ENCODE measurements at places on chromosomes 2 and 18. TPM values are rescaled to one million over a fixed set of nuclear protein-coding genes. Genes with fewer than 3 reads are reported as not detected.

The TET3 gene
- 6.2 TPM for total RNA-seq

DNA sequence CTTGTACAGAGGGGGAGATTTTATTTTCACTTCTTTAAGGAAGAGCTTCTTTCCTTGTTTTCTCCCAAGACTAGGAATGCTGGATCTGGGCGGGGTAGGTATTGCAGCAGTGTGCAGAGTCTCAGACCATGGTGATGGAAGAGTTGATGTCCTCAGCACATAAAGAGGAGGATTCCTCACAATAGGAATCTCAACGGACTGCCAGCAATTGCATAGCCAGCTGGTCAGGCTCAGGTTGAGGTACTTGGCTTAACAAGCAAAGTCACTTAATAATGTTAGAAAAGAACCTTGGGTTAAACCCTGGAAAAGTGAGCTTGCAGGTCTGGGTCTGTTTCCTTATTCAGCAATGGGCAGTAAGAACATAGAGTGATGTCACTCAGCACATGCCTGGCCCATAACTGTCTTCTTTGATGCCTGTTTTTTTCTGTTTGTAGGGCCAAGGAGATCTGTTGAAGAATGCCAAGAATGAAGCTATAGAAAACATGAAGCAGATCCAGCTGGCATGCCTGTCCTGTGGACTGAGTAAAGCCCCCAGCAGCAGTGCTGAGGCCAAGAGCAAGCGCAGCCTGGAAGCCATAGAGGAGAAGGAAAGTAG is 342.1 kb downstream of the PLCL1 start:
- H3K27me3 ChIP-seq = no peaks in the 10 kb centered on the region
- DNase-seq = no peak
- no peak overlapping the region for H3K27ac ChIP-seq
- no peaks in the 10 kb centered on the region for H3K36me3 ChIP-seq
- no peak overlapping the region for H3K4me3 ChIP-seq
- H3K4me1 ChIP-seq = peaks cover 8% of the 10 kb centered on the region

The AGAP1 gene
- total RNA-seq = 26.9 TPM

The DNAH7 gene
- 0.49 TPM for total RNA-seq

- peak overlapping the region; percentile 93 for H3K4me3 ChIP-seq
- peak overlapping the region; percentile 96 for H3K27ac ChIP-seq
- H3K4me1 ChIP-seq = peaks cover 37% of the 10 kb centered on the region
- H3K36me3 ChIP-seq = no peaks in the 10 kb centered on the region
- H3K27me3 ChIP-seq = no peaks in the 10 kb centered on the region
- peak; percentile 89 for DNase-seq
Measured at GRCh38 chr2:64143169-64144056, 807 bp downstream of the PELI1 start.

GRCh38 chr2:156465573-156465972 is 29.4 kb downstream of the GPD2 start:
- H3K36me3 ChIP-seq = no peaks in the 10 kb centered on the region
- no peak overlapping the region for H3K27ac ChIP-seq
- no peak overlapping the region for H3K4me3 ChIP-seq
- no peak for DNase-seq

The HNRNPLL gene
- total RNA-seq = 109 TPM

- H3K27me3 ChIP-seq = peaks cover 63% of the 10 kb centered on the region
- peaks cover 34% of the 10 kb centered on the region for H3K4me1 ChIP-seq
- H3K27ac ChIP-seq = peak overlapping the region; percentile 92
- no peak for DNase-seq
- peak overlapping the region; percentile 93 for H3K4me3 ChIP-seq
Measured at GRCh38 chr2:63049970-63050333, 678 bp upstream of the OTX1 start.

The TPO gene
- not detected for total RNA-seq

The VIT gene
- total RNA-seq = not detected

- no peaks in the 10 kb centered on the region for H3K36me3 ChIP-seq
- H3K27ac ChIP-seq = no peak overlapping the region
- H3K4me3 ChIP-seq = no peak overlapping the region
- no peak for DNase-seq
- peaks cover 25% of the 10 kb centered on the region for H3K4me1 ChIP-seq
Measured at GRCh38 chr18:73691118-73691517, 456.5 kb downstream of the FBXO15 start.

DNA sequence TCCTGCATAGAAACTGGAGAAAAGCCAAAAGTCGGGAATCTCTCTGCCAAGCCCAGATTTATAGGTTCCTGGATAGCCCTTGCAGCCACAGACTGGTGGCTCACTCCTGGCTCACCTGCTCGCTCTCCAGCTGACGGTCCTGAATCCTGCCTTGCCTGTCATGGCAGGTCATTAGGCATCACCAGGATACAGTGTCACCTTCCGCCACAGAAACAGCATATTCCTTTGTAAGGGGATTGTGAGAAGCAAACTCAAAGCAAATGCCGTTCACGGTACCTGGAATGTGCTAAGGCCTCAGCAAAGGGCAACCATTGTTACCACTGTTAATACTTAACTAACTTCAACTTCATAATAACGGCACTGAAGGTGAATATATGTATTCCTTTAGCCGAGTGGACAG is 57.1 kb upstream of the GPR45 start:
- H3K27me3 ChIP-seq = peaks cover 1% of the 10 kb centered on the region
- DNase-seq = no peak
- no peak overlapping the region for H3K27ac ChIP-seq

DNA sequence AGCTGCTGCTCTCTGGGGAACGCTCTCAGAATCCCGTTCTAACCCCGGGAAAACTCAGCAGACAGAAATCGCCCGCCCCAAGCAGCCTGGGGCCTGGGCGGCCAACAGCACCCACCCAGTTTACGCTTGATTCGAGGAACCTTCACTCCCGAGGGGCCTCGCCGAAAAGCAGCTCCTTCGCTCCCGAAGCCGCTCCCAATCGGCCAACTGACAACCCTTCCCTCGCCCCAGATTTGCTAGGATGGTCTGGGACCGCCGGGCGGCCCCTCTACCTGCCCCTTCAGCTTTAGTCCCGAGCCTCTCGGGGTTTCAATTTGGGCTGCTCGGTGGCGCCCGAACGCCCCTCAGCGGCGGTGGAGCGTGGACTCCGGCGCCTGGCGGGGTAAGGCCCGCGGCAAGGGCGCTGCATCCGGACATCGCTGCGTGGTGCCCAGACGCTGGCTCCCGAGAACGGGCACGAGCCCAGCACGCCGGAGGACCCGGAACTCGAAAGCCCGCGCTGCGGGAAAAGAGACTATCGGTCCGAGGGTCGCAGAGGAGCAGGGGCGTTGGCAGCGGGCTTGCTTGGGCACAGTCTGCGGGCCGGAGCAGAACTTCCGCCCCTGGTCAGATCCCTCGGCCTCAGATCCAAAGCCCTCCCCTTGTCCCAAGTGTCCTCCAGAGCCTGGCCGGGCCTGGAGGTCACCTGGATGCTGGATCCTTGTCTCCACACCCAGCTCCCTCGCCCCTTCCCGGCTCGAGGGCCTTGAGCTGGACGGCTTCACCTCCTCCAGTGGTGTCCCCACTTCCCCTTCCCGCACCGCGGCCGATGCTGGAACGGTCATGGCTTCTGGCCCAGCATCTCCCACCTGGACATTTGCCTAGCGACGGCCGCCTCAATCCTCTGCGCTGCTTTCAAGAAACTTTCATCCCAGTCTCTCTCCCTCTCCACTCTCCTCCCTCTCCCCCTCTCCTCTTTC is 3.0 kb upstream of the OTX1 start:
- no peaks in the 10 kb centered on the region for H3K36me3 ChIP-seq
- peak overlapping the region; percentile 93 for H3K4me3 ChIP-seq
- peak overlapping the region; percentile 4 for H3K27ac ChIP-seq
- DNase-seq = peak; percentile 76
- H3K4me1 ChIP-seq = peaks cover 41% of the 10 kb centered on the region

DNA sequence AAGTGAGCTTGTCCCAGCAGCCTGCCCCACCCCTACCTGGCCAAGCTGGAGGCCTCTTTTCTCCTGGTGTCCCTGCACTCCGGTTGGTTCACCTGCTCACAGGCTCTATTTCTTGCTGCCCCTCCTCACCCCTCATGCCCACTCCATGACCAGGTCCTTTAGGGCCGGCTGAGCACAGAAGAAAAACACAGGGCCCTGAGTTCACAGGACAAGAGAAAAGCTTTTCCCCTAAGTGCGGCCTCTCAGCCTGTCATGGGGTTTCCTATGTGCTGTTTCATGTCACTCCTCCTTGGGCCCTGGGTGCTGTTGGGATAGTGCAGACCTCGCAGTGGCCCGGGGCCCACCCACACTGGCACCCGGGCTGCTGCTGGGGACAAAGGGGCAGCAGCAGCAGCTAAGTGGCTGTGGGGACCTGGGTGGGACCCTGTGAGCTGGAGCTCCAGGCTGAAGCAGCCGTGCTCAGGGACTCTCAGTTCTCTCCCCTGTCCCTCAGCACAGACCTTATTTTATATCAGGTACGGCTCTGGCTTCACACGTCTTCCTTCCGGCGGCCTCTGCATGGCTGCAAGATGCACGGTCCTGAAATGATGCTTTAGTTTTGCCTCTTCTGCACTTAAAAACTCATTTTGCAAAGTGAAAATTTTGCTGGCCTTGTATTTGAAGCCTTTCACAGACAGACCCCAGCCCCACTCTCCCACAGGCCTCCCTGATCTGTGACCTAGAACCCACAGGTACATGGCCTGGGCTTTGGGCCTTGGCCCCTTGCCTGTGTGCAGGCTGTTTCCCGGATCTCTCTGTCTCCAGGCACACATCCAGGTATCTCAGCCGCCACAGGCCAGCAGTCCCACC is 71.8 kb downstream of the SH3RF3 start:
- H3K4me3 ChIP-seq = no peak overlapping the region
- no peak for DNase-seq
- no peaks in the 10 kb centered on the region for H3K36me3 ChIP-seq
- H3K27me3 ChIP-seq = no peaks in the 10 kb centered on the region

GRCh38 chr2:240196716-240197461 is 56.4 kb upstream of the OTOS start:
- DNase-seq = no peak
- no peak overlapping the region for H3K27ac ChIP-seq
- peaks cover 28% of the 10 kb centered on the region for H3K4me1 ChIP-seq
- H3K27me3 ChIP-seq = no peaks in the 10 kb centered on the region

DNA sequence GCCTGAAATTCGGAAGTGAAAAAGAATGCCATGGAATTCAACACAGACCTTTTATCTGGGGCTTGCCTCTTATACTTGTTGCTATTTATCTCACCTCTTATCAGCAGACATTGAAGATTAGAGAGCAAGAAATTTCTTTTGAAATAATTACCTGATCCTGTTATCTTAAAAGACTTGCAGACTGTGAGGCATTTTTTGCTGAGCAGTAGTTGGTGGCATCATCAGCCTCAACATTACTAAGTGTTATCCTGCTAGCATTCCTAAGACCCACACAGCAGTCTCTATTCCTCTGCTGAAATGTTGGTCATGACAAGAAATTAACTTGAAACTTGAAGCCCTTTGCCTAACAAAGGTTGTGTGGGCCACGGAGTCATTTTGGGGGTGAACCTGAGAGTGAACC is 186.5 kb downstream of the TRIB2 start:
- no peak overlapping the region for H3K27ac ChIP-seq
- H3K4me1 ChIP-seq = no peaks in the 10 kb centered on the region
- no peaks in the 10 kb centered on the region for H3K36me3 ChIP-seq
- H3K4me3 ChIP-seq = no peak overlapping the region

DNA sequence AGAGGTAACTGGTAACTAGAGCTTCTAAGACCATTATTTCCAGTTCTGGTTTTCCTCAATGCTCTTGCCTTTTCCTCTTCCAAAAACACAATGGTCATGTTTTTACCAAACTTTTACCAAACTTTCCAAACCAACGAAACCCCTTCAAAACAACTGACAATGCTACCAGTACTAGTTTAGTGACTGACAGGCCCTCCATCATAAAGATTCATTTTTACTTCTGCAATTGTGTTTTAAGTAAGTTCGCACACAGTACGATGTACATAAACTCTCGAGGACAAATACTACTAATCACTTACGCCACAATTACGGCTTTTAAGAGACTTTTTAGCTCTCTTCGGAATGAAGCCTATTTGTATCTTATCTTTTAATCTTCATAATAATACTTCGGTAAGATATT is 900 bp downstream of the C18orf32 start:
- H3K36me3 ChIP-seq = peaks cover 26% of the 10 kb centered on the region
- no peak for DNase-seq
- H3K27ac ChIP-seq = no peak overlapping the region
- H3K27me3 ChIP-seq = no peaks in the 10 kb centered on the region
- peaks cover 33% of the 10 kb centered on the region for H3K4me1 ChIP-seq
- peak overlapping the region; percentile 83 for H3K4me3 ChIP-seq

The KRCC1 gene
- 33.9 TPM for total RNA-seq

Measured in neural progenitor cell (in vitro differentiated cells).